ENCODE measurements at places on chromosomes 3 and 15. TPM values are rescaled to one million over a fixed set of nuclear protein-coding genes. Genes with fewer than 3 reads are reported as not detected.

Gene MYO5C
- polyA plus RNA-seq = 0.88 TPM

Gene NDN
- not detected for polyA plus RNA-seq

Gene HOMER2
- polyA plus RNA-seq = 2.7 TPM

Gene GPR149
- polyA plus RNA-seq = not detected

Gene LRRN1
- polyA plus RNA-seq = 2.6 TPM

Gene IMPG2
- polyA plus RNA-seq = 0.05 TPM

Gene XCR1
- polyA plus RNA-seq = not detected

Gene FGF12
- 0.38 TPM for polyA plus RNA-seq

Gene CD86
- 85.1 TPM for polyA plus RNA-seq

Gene KLF13
- 81.4 TPM for polyA plus RNA-seq

Gene FOXL2NB
- polyA plus RNA-seq = not detected

Gene BOC
- 0.70 TPM for polyA plus RNA-seq

Gene MUSTN1
- not detected for polyA plus RNA-seq

Gene ZNF385D
- 0.24 TPM for polyA plus RNA-seq

Gene ACAN
- not detected for polyA plus RNA-seq

Gene PRR20G
- polyA plus RNA-seq = not detected

Measured in IgD-negative memory B cell (primary cell).